ENCODE measurements at places on chromosomes 3 and 15.

- DNase-seq, result no peak
Measured at GRCh38 chr3:108713816-108714215, 43.4 kb downstream of the RETNLB start.

GRCh38 chr3:129345971-129346370, 67.3 kb downstream of the HMCES start:
- no peak for DNase-seq

GRCh38 chr3:4986175-4986781, 7.0 kb downstream of the BHLHE40 start:
- no peak for DNase-seq

DNA sequence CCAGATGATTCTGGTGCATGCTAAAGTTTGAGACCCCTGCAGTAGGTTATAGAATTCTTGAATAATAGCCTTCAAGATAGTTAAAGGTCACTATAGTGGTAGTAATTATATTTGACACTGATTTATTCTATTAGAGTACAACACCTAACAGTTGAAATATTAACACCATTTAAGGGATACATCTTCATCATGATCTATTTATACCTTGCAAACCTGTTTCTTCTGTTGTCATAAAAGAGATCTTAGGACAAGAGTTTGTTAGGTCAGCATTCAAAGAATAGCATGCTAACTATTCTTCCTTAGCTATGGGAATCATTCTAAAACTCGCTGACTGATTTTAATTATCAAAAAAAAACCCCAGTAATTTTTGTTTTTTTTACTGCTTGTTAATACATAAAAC, 46.5 kb downstream of the TSC22D2 start:
- no peak for DNase-seq

GRCh38 chr3:111943533-111943932, 35.3 kb upstream of the ABHD10 start:
- no peak for DNase-seq

DNA sequence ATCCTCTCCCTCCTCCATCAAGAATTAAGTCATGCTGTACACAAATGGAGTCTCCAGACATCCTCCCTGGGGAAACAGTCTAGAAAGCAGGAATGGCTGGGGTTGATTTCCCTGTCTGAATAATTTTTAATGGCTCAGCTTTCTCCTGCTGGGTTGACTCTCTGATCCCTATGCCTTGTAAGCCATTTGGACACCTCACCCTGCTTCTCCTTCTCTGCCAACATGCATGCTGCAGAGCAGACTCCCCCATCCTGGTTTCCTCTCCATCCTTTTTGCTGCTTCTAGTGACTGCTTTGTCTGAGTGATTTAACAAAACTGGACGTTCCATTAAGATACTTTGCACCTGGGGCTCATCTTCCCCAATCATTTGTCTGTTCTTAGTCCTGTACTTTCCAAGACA, 22.2 kb downstream of the SV2B start:
- DNase-seq, result no peak

- no peak for DNase-seq
Measured at GRCh38 chr3:31248563-31248992, 284.1 kb upstream of the STT3B start.

DNA sequence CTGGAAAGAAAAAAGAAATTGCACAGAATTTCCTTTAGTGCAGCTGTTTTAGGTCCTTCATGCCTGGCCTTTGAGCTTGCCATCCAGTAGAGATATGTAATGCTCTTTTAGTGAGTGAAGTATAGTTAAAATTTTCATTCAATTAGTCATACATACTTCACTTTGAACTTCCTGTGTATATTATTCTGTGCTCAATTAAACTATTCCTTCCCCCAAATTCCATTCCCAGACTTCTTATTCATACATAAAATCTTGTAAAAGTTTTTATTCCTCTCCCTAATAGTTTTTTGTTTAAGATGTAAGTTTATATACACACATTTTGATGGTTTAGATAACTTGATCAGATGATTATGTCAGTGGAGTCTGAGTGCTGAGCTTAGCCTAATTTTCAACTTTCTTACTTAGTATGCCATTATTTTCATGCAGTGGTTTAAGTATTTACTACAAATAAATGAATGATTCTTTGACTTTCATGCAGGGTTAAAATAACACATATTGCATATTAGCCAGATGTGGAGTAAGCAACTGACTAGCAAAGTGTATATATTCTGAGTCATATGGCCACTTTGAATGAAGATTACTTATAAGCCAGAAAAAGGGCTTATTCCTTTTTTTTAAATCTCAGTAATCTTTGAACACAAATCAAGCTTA, 42.5 kb upstream of the ABHD10 start:
- no peak for DNase-seq

DNA sequence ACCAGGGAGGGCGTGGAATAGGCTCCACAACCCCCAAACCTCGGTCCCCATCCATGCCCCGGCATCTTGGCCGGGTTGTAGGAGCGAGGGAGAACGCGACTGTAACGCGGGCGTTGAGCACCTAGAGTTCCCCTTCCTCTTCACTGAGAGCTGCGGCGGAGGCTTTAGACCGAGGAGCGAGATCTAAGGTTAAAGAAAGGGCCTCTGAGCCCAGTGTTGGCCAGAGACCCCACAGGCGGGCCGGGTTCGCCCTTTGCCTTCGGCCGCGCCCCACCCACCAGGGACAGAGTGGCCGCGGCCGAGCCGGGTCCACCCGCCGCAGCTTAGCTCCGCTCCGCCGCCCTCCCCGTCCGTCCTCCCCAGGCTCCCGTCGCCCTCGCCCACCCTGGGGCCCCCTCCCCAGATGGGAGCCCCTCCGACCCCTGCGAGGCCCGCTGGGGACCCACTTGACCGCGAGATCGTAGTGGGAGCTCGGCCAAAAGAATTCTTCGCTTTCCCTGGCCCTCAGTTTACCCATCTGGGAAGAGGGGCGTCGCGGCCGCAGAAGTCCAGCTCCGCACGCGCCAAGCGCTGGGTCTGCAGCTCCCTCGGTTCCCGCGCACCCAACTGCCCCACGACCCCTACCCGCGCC, 425 bp downstream of the ANPEP start:
- no peak for DNase-seq

GRCh38 chr3:23389089-23389488, 186.0 kb downstream of the UBE2E2 start:
- DNase-seq, result no peak

- no peak for DNase-seq
Measured at GRCh38 chr3:12154151-12154550, 4.6 kb downstream of the TIMP4 start.

DNA sequence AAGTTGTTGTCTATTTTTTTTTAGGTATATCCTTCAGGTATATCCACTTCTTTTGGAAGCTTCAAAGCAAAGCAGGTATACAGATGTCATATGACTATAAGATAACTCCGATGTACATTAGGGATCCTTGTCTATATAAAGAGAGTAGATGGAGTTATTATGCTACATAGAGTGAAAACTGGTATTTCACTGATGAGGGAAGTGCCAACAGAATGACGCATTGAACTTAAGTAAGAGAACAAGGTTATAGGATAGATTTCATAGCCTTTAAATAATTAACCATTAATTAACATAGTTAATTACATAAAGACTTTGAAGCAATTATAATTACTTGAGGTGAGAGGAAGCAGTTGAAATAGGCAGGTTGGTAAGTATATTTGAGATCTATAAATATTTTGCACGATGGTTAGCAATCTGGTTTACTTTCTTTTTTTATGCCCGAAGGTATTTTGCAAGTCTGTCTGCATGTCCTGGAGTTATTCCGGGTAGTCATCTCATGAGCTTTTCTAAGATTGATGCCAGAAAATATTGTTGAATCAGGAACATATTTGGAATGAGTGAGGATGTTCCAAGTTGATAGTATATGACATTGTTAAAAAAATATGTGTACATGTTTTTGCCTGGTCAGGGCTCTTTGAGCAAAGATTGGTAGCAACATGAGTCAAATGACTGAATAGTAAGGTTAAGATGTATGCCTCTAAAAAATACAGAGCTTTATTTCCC, 299.5 kb upstream of the KCNMB2 start:
- DNase-seq, result no peak

DNA sequence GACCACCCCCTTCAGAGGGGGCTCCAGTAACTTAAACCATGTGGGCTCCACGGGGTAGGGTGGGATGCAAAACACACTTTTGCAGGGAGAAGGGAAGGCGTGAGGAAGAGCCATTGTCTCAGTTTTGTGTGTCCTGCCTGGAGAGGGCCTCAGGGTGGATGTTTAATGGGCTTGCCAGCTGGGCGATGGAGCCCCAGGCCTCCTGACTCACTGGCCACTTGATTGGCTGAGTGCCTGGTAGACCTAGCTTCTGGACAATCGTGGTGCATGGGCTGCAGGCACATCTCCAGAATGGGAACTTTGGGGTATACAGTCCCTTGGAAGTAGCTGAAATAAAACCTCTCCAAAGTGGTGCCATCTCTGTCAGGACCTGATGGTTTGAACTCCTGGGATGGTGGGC, 118.3 kb upstream of the MRPS22 start:
- no peak for DNase-seq

GRCh38 chr3:188817103-188817934, 354.5 kb upstream of the TPRG1 start:
- DNase-seq, result no peak

DNA sequence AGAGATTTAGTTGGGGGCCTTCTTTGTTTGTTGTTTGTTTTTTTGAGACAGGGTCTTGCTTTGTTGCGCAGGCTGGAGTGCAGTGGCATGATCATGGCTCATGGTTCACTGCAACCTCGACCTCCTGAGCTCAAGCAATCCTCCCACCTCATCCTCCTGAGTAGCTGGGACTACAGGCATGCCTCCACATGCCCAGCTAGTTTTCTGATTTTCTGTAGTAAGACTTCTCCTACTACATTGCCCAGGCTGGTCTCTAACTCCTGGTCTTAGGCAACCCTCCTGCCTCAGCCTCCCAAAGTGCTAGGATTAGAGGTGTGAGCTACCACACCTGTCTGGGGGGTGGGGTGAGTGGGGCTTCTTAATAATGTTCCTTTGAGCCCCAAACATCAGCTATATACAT, 148.3 kb upstream of the ADAMTS9 start:
- no peak for DNase-seq

- DNase-seq, result no peak
Measured at GRCh38 chr15:90686435-90687218, 30.5 kb upstream of the BLM start.

DNA sequence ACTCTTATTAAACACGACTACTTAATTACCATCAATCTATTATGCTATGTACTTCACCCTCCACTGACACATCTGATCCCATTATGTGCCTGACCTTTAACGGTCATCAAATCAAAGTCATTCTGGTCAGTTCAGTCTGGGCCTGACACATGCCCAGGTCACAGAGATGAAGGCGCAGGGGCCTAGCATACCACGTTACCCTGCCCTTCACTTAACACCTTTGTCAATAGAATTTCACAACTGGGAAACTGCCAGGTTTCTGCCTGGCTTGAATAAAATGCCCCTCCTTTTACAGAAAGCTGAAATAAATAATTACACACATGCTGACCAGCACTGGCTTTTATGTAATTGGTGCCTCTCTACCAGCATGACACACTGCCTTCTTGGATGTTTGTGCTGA, 39.5 kb downstream of the MECOM start:
- no peak for DNase-seq

DNA sequence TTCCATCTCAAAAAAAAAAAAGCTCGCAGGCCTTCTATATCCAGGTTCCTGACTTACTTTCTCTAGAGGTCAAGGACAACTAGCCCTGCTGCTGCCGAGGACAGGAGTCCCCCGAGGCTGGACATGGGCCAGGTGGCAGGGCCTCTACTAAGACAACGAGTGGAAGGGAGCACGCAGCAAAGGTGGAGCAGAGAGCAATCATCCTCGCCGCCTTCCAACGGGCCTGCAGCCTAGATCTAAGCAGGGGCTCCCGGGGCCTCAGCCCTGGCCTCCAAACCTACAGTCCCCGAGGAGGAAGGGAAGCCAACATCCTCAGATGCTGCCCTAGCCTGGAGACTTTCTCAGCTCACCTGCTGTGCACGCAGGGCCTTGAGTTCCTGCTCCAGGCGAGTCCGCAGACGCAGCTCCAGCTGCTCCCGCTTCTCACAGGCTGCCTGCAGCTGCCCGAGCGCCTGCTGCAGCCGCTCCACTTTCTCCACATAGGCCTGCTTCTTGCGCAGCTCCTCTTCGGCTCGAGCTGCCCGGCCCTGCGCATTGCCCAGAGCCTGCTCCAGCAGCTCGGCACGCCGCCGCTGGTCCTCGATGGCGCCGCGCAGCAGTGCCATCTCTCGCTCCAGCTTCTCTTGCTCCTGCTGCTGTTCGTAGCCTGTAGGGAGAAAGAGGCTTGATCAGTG, 12.9 kb downstream of the AMOTL2 start:
- no peak for DNase-seq

- DNase-seq, result no peak
Measured at GRCh38 chr3:8405144-8405543, 96.5 kb upstream of the LMCD1 start.

GRCh38 chr3:38421679-38422336, 31.9 kb upstream of the ACVR2B start:
- no peak for DNase-seq

GRCh38 chr3:63975723-63976122, 47.6 kb downstream of the PSMD6 start:
- no peak for DNase-seq

DNA sequence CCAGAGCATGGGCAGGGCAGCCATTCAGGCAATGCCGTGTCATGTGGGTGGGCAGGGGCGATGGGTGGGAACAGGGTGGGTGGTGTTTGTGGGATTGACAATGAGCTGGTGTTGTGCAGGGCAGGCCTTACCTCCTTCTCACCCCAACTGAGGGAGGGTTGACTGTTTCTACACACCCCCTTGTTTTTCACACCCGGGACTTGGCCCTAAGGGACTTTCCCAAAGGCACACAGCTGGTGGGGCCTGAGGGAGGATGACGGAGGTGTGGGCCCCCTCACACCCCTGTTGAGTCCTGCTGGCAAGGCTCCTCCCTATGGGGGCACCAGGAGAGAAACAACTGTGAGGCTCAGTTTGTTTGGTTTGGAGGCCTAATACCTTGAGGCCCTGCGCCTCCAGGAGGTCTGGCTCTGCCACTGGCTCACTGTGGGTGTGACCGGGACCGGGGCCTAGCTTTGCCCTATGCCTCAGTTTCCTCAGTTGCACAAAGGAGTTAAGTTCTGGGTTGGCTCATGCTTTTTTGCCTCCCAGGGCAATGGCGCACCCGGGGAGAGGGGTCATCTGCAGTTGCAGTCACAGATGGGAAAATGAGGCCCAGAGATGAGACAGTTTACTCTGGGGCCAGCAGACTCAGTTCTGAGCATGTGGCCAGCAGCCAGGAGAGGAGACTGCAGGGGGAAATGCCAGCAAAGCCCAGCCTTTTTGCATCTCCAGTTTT, 5.1 kb upstream of the DNAH1 start:
- DNase-seq, result no peak

DNA sequence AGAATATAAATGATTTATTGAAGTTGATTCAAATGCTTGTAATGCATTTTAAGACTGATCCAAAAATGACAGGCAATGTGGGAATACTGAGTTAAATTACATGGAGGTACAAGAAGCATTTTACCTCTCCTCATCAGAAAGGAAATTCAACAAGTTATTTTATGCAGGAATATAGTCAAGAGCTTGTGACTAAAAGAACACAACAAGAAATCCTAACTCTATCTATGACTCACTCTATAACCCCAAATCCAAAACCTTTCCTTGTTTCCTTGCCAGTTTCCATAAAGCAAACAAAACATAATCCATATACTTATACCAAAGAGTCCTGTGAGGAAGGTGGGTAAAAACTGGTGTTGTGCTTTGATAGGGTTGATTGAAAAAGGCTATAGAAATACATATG, 30.8 kb downstream of the SIN3A start:
- no peak for DNase-seq

GRCh38 chr15:65399997-65400396, 22.2 kb upstream of the IGDCC3 start:
- DNase-seq, result no peak

All from stimulated activated CD4-positive, alpha-beta T cell treated with anti-CD3 and anti-CD28 coated beads, Interleukin-1b, Interleukin-23, amount 100 ng/mL, for 24 hours (primary cell).